Right cardiac atrium (tissue), 5 donors: ENCODE measurements at places on chromosomes 2 and 18.

DNA sequence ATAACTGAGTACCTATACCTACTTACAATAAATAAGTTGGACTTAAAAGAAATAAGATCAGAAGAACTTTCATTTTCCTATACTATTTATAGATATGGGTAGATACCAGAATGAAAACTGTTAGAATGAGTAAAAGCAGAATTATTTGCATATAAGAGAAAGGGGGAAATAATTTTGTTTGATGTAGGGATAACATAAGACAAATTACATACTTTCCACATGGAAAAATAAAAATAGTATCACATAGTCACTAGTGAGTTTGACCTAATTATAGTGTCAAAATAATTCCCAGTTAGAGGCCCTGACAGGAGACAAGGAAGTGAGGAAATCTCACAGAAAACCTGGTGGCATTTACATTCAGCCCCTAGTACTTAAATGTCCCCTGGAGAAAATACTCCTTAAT is 28.6 kb downstream of the KCMF1 start:
- DNase-seq = no peak

- no peak for DNase-seq
These were observed 47.6 kb upstream of the STON1 start for GRCh38 chr2:48482313-48482712.

GRCh38 chr2:156803243-156803642 is 367.1 kb downstream of the GPD2 start:
- DNase-seq = no peak

DNA sequence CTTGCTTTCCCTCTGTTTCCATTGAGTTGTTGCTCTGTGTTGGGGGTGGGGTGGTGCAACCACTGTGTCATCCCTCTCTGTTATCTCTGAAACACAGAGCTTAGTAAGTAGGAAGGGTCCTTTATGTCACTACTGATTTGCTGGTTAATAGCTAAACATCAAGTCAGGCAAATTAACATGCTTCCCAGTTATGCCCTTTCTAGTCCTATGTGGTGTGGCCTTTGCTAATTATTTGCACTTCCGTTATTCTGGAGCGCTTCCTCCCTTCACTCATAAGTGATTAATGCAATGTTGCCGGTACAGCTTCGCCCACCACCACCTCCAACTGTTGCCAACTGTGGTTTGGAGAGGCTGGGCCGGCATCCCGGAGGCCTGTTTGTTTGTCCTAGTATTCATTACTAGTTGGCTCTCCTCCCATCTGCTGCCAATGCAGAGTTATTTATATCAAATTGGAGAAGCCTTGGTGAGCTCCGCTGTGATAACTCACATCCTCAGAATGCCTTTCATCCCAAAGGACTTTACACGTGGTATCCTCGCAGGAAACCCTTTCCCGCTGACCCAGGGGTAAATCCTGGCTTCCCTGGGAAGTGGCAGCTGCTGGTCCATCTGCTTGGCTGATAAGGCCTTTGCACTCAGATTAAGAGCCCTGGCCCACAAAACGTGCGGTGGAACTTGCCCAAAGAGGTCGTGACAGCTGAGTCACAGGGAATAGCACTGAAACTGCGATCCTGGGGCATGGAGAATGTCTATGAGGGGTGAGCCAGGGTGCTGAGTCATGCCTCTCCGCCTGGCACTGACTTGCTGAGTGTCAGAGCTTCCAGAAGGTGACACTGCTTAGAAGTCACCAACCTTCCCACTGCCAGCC is 72.0 kb upstream of the ZCCHC2 start:
- peak; percentile 82 for DNase-seq

DNA sequence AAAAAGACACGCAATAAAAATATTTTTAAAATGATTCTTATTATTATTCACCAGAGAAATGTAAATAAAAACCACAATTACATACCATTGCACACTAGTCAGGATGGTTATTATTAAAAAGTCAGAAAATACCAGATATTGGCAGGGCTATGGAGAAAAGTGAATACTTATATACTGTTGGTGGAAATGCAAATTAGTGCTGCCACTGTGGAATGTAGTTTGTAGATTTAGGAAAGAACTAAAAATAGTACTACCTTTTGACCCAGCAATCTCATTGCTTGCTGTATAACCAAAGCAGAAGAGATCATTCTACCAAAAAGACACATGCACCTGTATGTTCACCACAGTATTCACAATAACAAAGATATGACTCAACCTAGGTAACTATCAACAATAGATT is 1237.3 kb upstream of the FAM98A start:
- DNase-seq = no peak

- no peak for DNase-seq
These were observed 135.8 kb downstream of the IKZF2 start for GRCh38 chr2:213015387-213016165.

DNA sequence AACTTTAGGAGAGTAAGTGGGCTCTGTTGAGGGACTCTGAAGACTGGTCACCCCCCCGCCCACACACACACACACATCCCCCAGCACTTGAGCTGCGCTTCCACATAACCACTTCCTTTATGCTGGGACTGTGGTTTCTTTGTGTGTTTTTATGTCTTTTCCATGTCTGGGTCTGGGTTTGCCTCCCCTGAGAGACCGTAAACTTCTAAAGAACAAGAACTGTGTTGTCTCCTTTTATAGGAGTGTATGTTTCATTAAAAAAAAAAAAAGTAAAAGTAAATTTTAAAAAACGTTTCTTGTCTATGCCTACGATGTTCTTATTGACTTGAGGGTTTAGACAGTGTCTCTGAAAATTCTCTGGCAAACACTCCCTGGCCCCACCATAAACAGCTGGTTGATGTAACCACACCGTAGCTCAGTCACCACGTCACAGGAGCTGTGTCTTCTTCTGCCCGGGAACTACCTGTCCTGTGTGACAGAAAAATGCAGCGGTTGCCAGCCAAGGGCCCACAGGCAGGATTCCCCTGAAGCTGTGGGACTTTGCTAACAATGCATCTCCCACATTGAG is 68.0 kb downstream of the KLHL29 start:
- no peak for DNase-seq

DNA sequence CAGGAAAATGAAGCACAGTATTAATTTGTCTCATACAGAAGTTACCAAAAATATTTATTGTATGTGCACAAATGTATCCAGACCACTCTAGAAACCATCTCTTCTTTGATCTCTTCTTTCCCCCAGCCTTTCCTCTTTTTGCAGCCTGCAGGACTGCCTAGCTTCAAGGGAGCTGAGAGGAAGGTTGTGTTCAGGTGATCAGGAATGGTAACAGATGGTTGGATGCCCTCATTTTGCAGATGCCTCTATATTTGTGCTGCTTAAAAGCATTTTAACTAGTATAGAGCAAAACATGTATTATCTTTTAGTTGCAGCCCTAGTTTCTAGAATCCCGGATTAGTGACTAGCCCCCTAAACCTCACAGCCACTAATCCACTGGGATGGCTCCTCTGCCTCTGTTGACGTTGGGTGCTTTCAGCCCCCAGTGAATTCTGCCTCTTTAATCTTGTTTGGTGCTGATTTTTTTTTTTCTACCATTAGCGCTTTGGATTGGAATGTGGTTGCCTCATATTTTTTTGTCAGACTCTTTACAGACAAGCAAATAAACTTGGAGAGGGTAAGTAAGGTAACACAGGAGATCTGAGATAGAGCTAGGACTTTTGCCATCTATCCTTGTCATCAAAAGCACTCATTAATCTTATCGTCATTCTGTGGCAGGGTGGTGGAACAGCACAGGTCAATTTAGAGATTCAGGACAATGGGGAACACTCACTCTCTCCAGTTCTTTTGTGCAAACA is 103.8 kb upstream of the NDUFV2 start:
- DNase-seq = no peak
